T-helper 1 cell (primary cell): ENCODE measurements at places on chromosomes 2 and 18.

DNA sequence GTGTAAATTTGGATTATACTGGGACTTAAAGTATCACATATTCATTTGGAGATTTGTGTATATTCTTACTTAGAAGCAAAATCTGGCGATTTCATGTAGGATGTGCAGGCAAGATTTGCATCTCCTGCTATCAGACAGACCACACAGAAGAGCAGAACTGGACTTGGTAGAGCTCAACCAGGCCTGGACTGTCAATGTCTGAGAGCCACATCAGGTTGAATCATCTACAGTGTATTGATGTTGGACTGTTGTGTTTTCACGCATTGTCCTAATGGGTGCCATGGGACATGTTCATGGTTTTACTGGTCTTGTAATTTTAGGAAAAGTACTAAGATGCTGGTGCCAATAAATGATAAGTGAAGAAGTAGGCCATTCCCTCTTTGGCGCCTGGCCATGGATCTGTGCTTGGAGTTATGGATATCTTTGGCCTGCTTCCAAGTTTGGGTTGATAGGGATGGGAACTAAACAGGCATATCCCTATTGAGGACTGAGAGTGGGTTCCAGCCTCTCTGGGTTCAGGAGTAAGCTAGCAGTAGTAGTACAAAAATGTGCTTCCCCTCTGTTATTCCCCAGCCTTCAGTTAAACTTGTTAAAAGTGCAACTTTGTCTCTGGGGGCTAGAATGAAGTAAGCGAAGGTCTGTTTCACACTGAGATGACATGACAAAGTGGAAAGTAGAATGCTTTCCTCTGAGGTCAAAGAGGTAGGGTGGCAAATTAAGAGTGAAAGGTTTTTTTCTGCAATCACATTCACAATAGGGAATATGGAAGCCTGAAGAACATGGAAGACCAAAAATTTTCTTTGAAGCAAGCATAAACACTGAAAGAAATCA lies 49.2 kb upstream of the NEMP2 start:
- no peak for DNase-seq

GRCh38 chr2:110773401-110773921 lies 41.1 kb downstream of the ACOXL start:
- no peak for DNase-seq

DNA sequence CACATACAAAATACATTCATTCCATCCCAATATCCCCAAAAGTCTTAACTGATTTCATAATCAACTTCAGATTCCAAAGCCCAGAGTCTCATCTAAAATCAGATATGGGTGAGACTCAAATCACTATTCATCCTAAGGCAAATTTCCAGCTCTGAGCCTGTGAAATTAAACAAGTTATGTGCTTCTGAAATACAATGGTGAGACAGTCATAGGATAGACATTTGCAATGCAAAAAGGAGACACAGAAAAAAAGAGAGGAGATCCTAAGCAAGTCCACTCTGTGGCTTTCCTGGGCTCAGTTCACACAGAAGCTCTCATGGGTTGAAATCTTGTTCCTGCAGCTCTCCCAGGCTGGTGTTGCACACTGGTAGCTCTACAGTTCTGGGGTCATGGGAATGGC lies 18.3 kb downstream of the ZNF892 start:
- DNase-seq = no peak

- DNase-seq = no peak
Observed at GRCh38 chr18:46842583-46842982, 74.7 kb downstream of the PIAS2 start.

- DNase-seq = no peak
Observed at GRCh38 chr2:58906081-58906645, 665.0 kb upstream of the FANCL start.

DNA sequence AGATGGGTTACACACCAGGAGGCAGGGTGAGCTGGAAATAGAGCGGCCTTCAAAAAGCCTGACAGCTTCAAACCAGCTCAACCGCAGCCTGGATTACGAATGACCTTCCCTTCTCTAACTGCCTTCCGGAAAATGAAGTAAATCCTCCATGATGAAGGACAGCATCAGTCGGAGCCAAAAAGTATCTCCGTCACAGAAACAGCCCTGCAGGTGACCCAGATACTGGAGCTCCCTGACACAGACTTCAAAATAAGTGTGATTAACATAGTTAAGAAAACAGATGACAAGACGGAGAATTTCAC lies 10.3 kb upstream of the CIB4 start:
- DNase-seq = no peak

DNA sequence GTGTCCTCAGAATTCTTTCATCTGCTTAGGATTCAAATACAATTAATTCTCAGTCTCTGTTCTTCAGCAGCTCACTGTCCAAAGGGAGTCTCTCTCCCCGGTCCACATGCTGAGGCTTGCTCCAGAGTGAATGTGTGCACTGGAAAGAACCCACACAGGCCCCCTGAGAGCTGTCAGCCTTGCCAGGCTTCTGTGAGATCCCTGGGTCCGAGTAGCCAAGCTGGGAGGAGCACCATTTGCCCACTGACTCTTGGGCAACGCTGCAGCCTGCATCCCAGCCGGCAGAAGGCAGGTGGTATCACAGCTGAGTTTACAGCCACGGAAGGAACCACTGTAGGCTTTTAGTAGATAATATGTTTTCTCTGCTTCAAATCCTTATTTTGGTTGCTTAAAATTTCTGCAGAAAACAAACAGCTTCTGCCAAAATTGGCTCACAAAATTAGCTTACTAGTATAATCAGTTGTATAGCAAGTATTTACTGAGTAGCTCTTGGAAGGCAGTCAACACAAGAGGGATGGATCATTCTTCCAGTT lies 21.4 kb upstream of the LTBP1 start:
- no peak for DNase-seq

- no peak for DNase-seq
Observed at GRCh38 chr2:207110310-207110709, 55.4 kb downstream of the KLF7 start.

- DNase-seq = no peak
Observed at GRCh38 chr18:37460604-37461003, 105.0 kb downstream of the CELF4 start.

DNA sequence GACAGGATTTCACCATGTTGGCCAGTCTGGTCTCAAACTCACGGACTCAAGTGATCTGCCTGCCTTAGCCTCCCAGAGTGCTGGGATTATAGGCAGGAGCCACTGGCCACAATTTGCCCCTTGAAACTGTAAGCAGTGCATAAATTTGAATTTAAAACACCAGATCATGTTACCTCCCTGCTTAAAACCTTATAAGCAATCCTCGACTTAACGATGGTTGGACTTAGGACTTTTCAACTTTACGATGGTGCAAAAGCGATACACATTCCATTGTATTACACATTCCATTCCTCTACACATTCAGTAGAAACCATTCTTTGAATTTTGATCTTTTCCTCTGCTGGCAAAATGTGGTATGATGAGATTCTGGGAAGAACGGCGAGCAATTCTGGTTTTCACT lies 23.2 kb upstream of the EFR3B start:
- no peak for DNase-seq

DNA sequence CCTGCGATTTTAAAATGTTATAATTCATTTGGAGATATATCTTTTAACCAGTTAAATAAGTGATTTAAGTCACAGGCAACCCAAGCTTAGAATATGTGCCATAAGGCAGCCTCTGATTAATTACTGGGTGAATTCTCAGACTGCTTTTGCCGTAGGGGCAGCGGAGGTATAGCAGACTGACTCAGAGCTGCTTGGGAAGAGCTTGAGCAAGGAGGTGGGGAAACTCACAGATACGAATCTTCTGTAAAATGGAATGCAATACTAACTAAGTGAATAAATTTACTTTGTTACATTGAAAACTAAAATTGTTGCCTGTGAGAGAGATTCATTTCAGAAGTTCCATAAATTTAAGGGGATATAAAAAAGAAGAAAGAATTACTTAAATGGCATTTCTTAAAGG lies 115.4 kb downstream of the KYNU start:
- DNase-seq = no peak

DNA sequence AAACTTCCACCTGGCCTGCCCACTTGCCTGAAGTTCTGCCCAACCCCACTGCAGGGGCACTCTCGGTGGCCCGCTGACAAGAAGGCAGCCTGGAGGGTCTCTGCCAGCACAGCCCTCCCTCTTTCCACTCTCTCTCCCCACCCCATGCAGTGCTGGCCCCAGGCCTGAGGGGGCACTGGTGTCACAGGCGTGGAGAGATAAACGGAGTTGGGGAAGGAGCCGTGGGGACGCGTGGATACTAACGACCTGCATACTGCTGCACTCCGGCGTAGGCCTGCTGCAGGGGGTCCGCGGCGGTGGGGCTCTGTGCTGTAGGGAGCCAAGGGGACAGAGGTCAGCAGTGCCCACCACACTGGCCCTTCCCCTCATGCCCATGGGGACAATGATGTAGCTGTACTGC lies 299.3 kb downstream of the CELF4 start:
- DNase-seq = no peak

DNA sequence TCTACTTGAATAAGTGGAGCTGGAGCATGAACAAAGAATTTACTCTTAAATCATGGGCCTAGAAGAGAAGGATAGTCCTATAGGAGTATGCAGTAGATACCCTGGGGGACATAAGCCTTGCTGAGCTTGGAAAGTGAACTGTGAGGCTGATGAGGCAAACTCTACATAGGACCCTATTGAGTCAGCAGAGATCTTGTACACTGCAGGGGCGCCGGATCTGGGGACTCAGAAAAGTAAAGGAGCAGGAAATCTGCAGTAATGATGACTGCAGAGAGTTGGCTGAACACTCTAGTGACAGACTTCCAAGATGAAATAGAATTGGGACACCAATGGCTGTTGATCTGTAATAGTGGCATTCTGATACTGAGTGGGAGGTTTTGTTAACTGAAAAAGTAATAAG lies 543.7 kb downstream of the XIRP2 start:
- DNase-seq = no peak

- no peak for DNase-seq
Observed at GRCh38 chr2:196968516-196968915, 42.0 kb upstream of the PGAP1 start.

DNA sequence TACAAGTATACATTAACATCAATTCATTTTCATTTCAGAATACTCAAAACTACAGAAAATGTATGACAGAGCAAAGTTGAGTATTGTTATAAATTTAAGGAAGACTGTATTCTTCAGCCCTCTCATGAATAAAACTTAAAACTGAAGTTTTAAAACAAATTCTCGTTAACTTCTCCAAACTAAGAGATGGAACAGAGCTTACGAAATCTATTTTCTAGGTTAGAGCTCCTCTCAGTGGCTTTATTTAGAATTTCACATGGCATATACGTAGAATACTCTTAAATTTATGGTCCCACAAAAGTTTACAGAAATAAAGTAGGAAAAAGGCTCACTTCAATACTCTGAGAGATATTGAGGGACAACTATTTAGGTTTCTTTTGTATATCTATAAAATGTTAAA lies 612.1 kb downstream of the KCNJ3 start:
- DNase-seq = no peak

DNA sequence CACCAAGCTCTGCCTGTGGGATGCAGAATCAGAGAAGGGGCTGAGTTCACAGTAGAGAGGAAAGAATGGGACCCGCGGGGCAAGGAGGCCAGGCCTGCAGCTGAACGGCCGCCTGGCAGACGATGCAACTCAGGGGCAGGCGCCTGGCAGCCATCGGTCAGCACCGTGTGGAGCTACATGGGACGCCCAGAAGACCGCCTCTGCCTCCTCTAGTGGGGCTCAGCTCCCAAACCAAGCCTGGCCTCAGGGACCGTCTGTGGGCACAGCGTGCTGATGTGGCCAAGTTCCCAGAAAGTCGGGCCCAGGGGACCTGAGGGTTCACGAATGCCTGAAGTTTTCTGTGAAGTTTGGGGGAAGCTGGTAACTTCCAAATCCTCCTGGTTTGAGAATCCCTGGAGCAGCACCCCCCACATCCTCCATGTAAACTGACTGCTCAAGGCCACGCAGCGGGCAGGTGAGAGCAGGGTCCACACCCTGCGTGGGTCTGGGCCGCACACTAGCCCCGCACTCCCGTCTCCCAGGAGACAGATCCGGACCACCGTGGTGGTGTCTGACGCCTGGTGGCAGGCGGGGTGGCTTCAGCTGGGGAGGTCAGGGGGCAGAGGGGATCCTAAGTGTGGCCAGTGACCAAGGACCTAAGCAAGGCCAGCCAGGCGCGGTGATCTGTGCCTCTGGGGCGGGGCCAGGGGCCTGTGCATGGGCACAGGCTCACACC lies 14.6 kb downstream of the SNORC start:
- no peak for DNase-seq

DNA sequence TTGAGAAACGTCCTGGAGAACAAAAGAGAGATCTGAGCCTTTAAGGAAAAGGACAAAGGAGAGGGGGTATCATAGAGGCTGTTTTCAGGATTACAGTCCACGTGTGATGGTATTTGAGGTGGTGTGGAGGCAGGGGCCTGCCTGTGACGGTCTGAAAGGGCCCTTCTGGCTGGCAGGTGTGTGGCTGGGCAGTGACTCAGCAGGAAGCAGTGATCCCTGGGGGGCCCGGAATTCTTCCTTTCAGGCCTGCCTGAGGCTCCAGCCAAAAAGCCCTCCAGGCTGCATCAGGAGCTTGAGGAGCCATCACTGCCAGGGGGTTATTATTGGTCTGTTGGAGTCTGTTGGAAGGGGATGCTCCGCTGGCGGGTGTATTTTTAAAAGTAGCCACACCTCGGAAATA lies 97.2 kb upstream of the TMEM18 start:
- no peak for DNase-seq

GRCh38 chr2:65059071-65059470 lies 2.9 kb downstream of the CEP68 start:
- no peak for DNase-seq

- DNase-seq = no peak
Observed at GRCh38 chr18:78860117-78860516, 119.5 kb upstream of the SALL3 start.

- no peak for DNase-seq
Observed at GRCh38 chr18:31950583-31950982, 7.7 kb upstream of the TRAPPC8 start.
